GDM1 (cell line): ENCODE measurements at places on chromosomes 1 and 21.
A peak's percentile ranks its signal among the peaks of the same experiment; 100 is the strongest.

DNA sequence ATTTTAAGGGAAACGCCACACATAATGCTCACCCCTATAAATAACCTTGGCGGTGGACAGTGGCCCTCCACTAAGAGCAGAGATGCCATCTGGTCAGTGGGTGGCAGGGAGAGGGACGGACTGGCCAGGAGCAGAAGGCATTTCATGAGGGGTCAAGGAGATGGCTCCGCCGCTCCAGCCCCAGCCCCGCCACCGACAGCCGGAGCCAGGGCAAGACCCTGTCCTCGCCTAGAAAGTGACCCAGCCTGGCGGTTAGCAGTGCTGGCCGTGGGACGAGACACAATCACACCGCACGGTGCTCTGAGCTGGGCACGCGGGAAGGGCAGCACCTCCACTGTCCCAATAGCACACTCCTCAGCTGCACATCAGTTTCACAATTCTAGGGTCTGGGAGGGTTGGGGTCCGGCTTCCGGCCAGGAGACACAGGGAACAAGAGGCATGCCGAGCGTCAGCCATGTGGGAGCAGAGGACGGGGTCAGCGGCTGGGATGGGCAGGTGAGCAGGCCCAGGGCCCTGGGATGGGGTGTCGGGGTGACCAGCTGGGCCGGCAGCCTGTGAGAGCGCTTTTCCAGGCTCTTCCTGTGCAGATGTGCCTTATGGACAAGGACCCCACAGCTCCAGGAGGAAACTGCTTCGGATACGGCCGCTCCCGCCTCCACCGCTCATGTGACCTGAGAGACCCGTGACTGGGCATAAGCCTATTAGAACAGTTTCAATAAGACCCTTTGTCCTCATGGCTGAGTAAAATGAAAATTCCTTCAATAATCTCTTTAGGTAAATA, 5.7 kb downstream of the SLC19A1 start:
- no peak for DNase-seq

DNA sequence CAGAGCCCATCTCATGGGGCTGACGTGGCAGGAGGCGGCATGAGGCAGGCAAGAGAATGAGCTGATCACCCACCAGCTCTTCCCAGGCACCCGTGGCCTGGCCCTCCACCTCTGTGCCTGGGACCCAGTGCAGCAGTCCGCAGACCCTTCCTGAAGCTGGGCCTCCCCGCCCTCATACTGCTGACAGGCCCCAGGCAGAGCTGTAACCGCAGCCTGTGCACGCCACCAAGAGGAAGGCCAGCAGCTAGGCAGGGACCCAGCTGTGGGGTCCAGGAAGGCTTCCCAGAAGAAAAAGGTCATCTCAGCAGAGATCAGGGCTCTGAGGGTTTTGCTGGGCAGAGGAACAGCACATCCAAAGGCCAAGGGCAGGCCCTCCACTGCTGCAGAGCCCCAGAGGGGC, 9.8 kb upstream of the MTFR1L start:
- DNase-seq: no peak

DNA sequence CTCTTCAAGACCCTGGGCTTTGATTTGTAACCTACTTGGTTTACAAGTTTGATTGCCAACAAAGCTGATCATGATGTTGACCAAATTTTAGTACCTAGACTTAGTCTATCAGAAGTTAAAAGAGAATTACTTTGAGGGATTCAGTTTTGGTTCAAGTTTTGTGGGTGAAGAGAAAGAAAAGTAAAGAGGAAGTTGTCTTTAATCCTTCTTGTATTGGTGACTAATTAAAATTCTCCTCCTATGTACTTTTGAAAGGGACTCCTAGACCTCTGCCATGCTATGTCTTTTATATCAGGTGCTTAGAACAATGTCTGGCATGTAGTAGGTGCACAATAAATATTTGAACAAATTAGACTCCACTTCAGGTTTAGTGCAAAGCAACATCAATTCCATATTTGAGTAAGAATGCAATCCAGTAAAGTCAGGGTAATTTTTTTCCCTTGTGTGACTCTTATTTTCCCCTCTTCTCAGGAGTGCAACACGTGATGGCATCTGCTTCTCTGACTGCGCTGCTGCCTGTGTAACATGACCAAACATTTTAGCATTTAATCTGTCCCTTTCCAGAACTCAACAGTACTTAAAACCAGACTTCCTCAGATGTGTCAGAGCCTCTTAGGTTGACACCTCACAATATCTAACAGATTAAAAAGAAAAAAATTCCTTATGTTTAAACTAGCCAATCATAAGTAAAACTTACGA, 41.1 kb upstream of the KCNQ4 start:
- no peak for DNase-seq

GRCh38 chr1:185267301-185267700, 49.7 kb downstream of the IVNS1ABP start:
- DNase-seq: no peak

- DNase-seq: no peak
Observed at GRCh38 chr1:115656461-115657077, 14.8 kb downstream of the VANGL1 start.

GRCh38 chr1:186930238-186930637, 101.5 kb downstream of the PLA2G4A start:
- DNase-seq: no peak

DNA sequence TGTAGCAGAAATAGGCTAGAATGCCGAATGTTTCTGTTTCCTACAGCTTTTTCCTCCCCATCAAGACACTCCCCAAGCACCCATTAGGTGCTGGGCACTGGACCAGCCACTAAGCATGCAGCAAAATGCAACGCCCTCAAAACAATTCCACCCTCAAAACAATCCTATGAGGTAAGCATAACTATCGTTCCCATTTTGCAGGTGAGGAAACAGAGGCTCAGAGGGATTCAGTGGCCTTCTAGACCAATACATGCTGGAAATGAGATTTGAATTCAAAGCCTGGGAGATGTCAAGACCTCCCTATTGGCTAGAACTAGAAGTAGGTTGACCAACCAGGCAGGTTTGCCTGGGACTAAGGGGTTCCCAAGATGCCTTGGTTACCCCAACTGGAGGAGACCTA, 10.2 kb upstream of the ALDH4A1 start:
- no peak for DNase-seq

- no peak for DNase-seq
Observed at GRCh38 chr1:163842571-163842970, 520.8 kb downstream of the NUF2 start.

DNA sequence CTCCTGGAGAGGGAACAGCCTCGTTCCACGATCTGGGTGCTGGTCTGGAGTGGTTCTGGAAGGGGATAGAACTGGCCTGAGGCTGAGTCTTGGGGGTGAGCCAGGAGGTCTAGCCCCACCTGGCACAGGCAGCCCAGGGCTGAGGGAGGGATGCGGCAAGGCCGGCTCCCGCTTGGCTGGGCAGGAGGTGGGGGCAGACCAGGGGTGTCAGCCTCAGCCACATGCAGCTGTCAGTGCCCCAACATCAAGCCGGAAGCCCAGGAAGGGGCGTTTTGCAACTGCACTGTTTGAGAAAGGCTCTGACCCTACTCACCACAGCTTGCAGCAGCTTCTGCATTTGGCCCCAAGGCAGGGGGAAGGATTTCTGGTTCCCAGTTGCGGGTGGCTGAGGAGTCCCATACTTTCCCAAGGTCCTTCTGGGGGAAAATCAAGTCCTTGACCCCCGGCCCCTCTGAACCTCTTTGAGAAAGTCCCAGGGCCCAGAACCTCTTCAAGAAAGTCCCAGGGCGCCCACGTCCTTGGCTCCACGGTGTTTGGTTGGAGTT, 2.0 kb downstream of the EFHD2 start:
- peak; percentile 74 for DNase-seq

- no peak for DNase-seq
Observed at GRCh38 chr1:204322339-204322868, 37.3 kb downstream of the PLEKHA6 start.

DNA sequence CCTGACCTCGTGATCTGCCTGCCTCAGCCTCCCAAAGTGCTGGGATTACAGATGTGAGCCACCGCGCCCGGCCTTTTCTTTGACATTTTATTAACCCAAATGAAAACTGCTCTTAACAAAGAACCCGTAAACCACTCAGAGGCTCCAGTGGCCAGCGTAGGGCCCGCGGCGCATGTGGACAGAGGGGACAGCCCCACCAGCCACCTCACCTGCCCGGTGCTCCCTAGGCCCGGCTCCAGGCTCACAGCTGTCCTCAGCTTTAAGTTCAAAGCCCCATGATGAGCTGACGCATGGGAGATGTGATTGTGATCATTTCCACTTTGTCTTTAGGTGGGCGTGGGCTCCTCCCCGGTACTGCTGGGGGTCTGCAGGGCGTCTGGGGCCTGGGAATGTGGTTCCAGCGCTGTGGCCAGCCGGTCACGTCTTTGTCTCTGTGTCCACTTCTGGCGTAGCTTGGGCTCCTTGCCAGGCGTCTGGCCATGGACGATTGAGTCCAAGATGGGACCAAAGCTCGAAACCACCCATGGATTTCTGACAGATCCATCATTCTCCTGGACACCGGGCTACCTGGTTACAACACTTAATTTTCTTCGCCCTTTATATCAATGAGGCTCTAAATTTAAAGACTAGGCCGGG, 6.9 kb downstream of the PRKCZ start:
- no peak for DNase-seq

DNA sequence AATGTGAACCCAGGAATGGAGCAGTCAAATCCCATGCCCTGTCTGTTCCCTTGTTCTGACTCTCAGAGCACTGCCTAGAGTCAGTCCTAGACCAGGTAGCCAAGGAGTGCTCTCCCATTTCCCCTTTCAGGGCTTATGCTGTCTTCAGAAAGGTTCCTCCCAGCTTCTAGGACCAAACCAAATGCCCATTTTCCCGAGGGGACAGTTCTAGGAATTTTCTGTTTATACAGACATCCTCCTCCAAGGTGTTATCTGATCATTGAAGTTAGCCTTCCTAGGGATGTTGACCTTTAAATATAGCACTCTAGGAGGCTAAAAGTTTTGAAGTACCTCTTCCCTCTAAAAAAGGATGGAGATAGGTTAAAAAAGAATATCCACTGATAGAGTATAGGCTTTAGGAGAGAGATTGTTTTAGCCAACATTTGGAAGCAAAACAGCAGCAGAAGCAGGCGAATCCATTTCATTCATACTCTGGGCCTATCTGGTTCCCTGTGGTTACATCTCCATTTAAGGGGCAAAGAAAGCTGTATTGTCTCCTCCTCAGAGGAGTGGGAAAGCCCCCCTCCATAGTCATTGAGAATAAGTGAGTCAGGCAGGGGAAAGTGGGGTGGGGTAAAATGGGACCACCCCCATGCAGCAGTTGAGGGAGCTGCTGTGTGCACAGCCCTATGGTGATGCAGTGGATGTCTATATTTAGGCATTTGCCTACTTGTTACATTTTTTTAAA, 126.5 kb downstream of the SPATA46 start:
- no peak for DNase-seq

GRCh38 chr1:154874465-154874864, 4.4 kb upstream of the KCNN3 start:
- DNase-seq: no peak

DNA sequence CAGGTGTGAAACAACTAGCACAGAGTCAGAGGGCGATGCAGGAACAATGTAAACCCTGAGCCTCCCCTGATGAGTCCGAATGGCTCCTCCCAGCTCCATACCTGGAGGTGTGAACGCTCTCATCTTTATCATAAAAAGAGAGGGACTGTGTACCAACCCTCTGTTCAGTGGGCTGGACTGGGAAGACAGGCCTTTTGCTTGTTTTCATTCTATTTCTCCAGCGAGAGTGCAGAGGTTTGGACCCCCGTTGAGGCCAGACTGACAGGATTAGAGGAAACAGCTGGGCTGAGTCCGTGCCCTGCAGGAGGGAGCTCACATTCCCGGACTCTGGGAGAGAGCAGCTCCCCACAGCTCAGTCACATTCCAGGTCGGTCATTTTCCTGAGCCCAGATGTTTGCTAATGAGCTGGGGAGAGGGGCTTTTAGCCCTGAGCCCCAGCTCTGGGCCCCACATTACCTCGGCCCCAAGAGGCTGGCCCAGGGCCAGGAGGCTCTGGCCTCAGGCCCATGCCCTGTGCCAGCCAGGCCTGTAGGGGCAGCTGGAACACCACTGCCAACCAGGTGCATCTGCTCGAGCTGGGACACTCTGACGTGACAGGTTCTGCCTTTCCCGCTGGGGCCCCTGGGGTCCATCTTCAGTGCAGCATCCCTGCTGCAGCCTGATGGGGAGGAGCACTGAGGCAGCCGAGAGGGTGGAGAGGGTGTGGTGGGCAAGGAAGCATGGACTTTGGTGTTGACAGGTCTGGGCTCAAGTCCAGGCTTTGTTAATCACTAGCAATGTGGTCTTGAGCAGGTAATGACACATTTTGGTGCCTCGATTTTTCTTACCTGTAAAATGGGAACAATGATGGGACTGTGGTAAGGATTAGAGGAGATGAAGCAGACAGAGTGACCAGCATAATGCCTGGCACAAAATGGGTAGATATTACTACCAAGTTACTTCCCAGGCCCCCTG, 3.5 kb upstream of the NBL1 start:
- no peak for DNase-seq

GRCh38 chr1:89887713-89888112, 66.9 kb downstream of the LRRC8D start:
- no peak for DNase-seq

DNA sequence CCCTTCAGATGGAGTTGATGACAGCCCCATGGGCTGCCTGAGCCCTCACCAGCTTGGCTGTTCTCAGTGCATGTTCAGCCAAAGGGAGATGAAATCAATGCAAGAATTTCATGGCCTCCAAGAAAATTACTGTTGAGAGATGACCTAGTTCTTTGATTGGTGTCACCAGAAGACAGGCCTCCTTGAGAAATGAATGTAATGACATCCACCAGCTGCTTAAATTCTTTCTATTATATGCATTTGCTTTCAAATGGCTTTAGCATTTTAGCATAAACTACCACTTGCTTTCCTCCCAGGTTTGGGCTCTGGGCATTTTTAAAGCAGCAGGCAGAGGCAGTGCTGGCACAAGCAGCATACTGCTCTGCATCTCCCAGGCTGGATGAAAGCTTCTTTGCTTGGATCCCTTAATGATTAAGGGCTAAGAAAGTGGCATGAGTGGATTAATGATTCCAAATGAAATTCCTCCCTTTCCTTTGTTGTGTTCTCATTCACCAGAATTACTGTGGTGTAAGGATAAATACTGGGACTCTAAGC, 278.4 kb downstream of the ZNF326 start:
- no peak for DNase-seq

- no peak for DNase-seq
Observed at GRCh38 chr1:32546611-32547010, 7.4 kb downstream of the ZBTB8A start.

- no peak for DNase-seq
Observed at GRCh38 chr1:97157991-97158390, 436.4 kb downstream of the PTBP2 start.

DNA sequence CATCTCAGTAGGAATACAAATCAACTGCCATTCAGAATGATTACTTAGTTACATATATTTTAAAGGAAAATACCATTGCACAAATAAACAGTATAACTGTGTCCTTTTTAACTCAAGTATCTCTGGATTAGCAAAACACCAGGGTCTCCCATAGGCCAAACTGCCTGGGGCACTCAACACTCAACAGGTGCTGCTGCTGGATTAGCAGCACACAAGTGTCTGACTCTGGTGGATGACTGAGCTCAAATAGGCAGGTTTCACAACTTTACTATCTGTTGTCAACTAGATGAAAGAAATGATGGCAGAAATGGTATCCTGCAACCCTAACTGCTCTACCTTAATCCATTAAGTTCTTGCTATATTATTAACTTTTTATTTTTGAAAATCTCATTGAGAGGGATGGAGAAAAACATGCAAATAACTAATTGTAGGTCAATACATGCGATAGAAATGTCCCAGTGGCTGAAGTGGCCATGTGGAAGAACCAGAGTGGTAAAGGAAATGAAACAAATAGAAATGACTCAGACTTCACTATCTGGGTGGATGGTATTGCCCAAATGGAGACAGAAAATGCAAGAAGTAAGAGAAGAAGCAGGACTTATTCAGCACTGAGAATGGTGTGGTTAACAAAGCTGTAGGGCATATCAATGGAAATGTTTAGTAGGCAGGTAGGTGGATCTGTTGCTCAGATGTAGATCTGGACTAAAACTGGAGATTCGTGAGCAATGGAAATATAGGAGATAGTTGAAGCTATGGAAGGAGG, 90.8 kb upstream of the CCDC190 start:
- DNase-seq: no peak
